ENCODE measurements at places on chromosomes 2 and 18.

DNA sequence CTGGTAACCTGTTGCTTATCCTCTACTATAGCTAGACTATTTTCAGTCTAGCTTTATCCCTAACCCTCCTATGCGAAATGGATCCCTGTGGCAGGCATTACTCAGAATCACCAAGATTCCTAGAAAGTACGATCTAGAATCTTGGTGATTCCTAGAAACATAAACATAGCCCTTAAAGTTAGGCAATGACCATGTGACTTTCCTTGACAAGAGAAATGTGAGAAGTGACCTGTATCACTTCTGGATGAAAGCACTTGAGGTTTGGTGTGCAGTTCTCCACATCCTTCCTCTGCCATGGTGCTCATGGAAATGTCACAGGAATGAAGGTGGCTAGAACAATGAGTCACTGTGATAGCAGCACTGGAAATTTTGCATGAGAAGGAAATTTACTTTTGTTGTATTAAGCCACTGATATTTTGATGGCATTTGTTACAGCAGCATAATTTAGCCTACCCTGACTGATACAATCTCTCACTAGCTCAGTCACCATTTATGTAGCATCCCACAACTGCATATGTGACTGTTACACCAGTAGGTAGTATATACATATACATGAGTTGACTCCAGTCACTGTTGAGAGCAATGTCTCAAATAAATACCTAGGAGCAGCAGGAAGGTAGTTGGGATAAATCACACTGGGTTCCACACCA, 68.3 kb upstream of the MAPRE2 start:
- DNase-seq, result no peak

GRCh38 chr2:8334866-8335325, 347.0 kb upstream of the ID2 start:
- DNase-seq, result no peak

DNA sequence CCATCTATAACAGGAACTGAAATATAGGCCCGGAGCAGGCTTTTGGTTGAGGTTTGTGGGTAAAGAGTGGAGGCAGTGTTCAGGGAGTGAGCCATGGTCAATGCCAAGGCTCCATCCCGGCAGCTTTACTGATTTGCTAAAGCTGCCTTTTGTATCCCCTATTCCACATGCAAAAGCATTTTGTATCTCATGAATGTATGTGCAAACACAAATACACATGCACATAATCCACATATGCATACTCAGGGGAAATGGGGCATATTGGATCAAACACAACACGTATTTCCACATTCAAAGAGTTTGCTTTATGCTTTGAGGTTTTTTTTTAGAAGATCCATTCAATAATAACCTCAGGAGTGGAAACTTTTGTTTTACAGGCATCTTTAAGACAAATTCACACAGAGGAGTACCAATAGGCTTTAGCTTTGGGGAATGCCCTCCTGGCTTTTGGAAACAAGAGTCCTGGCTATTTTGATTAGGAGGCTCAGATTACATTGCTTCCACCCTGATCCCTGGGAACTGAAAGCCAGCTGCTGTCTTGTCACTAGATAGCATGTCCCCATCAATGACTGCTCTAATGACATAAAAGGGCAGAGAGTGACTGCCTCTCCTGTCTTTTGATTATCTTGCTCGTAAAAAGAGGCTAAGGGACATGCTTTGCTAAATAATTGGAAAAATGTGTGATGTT, 263.2 kb downstream of the EN1 start:
- no peak for DNase-seq

GRCh38 chr2:43175876-43176275, 50.5 kb downstream of the ZFP36L2 start:
- DNase-seq, result no peak

DNA sequence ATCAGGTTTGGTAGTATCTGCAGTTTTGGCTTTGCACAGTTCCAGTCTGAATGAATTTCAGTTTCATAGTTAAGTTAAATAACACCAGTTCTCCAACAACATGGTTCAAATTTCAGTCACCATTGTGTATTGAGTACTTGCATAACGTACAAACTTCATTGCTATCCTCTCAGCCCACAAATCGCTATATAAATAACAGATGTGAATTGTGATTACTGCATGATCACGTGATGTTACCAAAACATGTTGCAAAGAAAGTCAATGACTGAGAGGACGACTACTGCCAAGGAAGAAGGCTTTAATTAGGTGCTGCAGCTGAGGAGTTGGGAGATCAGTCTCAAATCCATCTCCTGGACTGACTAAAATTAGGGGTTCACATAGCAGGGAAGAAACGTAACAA, 48.2 kb downstream of the COL4A4 start:
- no peak for DNase-seq

DNA sequence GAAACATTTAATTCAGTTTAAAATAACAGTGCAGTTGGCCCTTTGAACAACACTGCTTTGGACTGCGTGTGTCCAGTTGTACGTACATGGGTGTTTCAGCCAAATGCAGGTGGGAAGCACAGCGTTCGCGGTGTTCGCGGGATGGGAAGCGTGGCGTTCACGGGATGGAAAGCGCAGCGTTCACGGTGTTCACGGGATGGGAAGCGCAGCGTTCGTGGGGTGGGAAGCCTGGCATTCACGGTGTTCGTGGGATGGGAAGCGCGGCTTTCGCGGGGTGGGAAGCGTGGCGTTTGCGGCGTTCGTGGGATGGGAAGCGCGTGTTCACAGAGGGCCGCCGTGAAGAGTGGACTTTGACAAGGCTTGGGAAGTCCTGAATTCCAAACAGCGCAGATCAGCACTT, 47.6 kb downstream of the CTDP1 start:
- no peak for DNase-seq

GRCh38 chr2:174210862-174211261, 37.5 kb downstream of the OLA1 start:
- DNase-seq, result no peak

GRCh38 chr2:234630801-234631261, 133.9 kb upstream of the ARL4C start:
- no peak for DNase-seq

- no peak for DNase-seq
Observed at GRCh38 chr2:71879509-71880184, 268.0 kb downstream of the CYP26B1 start.

DNA sequence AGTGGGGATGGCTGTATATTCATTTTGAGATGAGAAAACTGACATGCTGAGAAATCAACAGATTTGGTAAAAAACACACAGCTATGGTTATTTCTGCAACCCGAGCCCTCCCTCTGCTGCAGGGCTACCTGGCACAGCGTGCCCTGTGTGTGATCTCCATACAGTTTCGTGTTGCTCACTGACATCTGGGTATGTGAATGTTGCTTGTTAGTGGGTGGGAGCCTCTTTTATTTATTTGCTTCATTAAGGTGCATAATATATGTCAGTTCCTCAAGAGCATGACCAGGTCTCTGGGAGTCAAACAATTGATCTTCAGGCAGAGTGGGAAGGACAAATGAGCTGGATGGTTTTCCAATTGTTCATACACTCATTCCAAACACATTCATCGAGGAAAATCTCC, 139.1 kb upstream of the FHL2 start:
- DNase-seq, result no peak

GRCh38 chr18:55421308-55421614, 166.7 kb downstream of the TCF4 start:
- no peak for DNase-seq

DNA sequence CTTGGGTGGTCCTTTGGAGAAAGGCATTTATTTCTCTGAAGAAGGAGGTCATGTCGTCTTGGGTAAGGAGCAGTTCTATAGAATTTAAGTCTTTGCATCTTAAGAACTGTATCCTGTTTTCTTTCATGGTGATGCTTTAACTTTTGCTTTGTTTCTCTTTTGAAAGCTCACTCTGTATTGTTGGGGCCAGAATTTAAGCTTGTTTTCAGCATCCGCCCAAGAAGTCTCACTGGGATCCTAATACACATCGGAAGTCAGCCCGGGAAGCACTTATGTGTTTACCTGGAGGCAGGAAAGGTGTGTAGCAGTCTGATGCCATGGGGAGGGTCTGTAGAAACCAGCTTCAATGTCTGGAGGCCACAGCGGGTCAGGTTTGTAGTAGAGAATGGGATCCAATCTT, 64.7 kb upstream of the TTC39C start:
- no peak for DNase-seq

DNA sequence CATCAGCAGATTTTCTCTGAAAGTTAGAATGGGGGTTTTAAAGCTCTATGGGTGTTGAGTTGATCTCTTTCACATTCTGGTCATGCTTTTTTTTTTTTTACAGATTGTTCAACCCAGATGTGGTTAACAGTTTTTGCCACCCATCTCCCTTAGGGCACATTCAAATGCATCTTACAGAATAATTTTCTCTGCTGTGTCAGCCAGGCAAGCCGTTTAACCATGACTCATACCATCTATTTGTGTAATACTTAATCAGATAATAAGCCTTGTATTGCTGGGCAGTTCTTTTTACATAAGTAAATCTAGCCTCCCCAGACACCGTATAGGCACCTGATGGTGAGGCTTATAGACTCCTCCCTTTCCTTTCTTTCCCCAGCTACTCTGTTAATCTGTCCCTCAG, 62.0 kb downstream of the TGIF1 start:
- no peak for DNase-seq

DNA sequence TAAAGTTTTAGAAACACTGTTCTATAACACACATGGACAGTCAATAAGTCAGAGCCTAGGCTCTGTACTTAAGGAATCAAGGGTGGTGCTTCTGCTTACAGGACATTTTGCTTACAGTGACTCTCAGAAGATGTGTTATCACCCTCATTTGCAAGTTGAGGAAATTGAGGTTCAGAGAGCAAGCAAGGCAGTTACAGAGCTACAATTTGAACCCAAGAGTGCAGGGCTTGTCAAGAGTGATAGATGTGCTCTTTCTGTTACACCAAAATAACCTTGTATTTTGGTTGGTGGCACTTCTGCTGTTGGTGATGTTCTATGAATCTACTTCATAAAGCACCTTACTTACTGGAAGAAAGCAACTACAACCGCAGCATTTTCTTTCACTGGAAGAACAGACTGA, 170.2 kb downstream of the THADA start:
- no peak for DNase-seq

All from left hindlimb (tissue), 1 donor.